ENCODE measurements at places on chromosomes 6 and 20. TPM values are rescaled to one million over a fixed set of nuclear protein-coding genes. Genes with fewer than 3 reads are reported as not detected.

The RPRD1B gene
- 45.0 TPM for polyA plus RNA-seq

The ZC3H12D gene
- polyA plus RNA-seq: 0.42 TPM

The MLN gene
- polyA plus RNA-seq: not detected

GRCh38 chr6:100988391-100988984 lies 107.4 kb upstream of the ASCC3 start:
- DNase-seq: no peak

DNA sequence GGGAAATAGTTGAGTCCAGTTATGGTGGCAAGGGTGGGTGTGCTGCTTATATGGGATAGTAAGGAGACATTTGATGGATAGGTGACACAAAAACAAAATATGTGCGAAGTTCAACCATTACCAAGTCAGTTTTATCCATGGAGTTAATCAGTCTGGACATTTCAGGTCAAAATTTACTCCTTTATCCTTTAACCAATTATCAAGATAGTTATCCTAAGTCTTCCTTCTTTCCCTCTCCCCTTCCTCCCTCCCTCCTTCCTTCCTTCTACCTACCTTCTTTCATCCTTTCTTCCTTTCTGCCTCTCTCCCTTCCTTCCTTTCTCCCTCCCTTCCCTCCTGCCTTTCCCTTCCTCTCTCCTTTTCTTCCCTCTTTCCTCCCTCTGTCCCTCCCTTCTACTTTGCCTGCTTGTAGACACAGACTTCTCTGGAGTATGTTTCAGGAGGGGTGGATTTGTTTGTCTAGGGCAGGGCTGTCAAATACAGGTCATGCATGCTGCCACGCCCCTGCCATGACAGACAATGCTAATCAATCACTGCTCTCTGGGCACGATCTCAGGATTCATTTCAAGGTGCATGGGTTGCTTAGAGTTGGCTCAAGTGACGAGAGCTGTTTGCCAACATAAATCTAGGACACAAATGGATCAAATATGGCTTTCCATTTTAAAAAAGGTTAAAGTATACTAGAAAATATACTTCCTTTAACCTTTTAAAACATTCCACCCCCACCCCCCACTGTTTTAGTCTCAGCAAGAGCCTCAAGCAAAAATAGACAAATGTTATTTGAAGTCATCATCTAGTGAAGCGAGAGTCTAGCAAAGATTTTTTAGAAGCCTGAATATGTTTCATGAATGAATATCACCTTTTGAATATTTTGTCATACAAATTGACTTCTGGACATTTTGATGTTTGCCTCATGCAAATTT lies 281.6 kb upstream of the CITED2 start:
- DNase-seq: no peak

DNA sequence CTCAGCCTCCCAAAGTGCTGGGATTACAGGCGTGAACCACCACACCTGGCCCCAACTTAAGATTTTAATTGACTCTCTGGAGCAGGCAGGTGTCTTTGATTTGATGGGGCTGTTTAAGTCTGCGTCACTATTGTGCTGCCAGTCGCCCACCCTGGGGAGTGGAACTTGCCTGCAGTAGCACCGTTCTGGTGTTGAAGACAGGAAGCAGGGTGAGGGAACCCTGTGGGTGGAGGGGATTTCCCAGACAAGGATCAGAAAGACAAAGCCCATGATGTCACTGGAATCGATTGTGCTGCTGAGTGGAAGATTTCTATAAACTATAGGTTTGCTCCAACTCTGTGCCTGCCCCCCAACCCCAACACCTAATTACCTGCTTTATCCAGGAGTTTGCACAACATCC lies 11.0 kb downstream of the ALDH8A1 start:
- no peak for DNase-seq

DNA sequence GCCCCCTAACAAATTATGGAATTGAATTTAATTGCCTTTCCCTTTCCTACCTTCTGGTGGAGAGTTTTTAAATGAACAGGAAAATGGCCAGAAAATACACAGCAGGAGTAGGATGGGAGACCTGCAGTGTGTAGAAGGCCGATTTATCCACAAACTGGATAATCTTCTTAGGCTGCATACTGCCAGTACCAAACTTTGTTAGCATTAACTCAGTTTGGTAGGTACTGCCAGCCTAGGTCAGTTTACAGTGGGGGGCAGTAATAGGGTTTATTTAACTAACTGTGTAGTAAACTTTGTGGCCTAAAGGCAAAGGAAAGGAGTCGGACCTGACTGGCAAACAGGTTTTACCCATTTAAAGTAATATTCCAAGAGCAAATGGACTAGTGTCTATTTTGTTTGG lies 4.6 kb downstream of the NCOA3 start:
- no peak for DNase-seq

- no peak for DNase-seq
Measured at GRCh38 chr6:40910260-40910893, 128.6 kb downstream of the UNC5CL start.

GRCh38 chr6:81572020-81572419 lies 180.5 kb downstream of the TENT5A start:
- DNase-seq: peak; percentile 64

GRCh38 chr20:23637282-23638221 lies at the start of gene CST3:
CST3 (minus strand) TSS chr20:23637955; CDS start chr20:23637862, 93 bp downstream.
- DNase-seq: peak; percentile 63

DNA sequence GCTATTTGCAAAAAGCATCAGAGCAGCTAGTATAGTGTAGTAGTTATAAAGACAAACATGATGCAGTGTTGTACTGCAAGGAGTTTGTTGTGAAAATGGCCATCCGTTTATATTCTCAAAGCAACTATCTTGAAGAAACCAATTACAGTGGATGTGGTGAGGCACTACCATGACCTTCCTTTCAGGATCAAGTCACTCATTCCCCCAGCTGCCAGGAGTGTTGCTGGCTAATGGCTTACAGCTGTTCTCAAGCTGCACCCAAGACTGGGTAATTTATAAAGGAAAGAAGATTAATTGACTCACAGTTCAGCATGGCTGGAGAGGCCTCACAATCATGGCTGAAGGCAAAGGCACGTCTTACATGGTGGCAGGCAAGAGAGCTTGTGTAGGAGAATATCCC lies 29.0 kb downstream of the ADGRF4 start:
- no peak for DNase-seq

DNA sequence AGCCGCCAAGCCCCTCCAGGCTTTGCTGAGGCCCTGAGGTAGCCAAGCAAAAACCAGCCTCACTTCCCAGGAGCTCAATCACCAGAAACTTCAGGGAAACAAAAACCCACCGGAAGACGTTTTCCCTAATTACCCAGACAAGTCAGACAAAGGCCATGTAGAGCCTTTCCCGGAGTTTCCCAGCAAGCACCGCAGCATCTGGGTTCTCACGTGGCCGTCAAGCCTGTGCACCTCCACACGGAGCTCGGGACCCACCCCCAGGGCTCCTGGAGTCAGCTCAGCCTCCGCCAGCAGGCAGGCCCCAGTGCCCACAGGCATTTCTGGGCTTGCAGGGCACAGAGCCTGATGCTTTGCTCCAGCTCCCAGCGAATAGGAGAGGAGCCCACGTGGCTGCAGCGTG lies 10.1 kb upstream of the MRGBP start:
- no peak for DNase-seq

GRCh38 chr6:48961781-48962415 lies 501.2 kb downstream of the MMUT start:
- DNase-seq: no peak

GRCh38 chr6:56087421-56087820 lies 160.0 kb downstream of the COL21A1 start:
- DNase-seq: no peak

GRCh38 chr6:195861-196360 lies 96.4 kb upstream of the DUSP22 start:
- DNase-seq: no peak

DNA sequence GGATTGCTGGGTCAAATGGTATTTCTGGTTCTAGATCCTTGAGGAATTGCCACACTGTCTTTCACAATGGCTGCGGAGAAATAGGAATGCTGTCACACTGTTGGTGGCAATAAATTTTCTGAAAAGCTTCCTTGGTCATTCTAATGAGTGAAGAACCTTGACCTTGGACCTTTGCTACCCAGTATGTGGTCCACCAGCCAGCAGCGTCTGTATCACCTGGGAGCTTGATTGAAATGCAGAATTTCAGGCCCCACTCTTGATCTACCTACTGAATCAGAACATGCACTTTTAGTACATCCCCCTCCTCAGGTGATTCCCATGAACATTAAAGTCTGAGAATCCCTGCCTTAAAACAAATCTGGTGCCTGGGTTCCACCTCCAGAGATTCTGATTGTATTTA lies 27.5 kb upstream of the GLP1R start:
- DNase-seq: no peak

GRCh38 chr20:62244644-62245108 lies 6.4 kb downstream of the OSBPL2 start:
- no peak for DNase-seq

Data from urinary bladder (tissue), 4 donors.